CD4-positive, alpha-beta memory T cell (primary cell): ENCODE measurements at places on chromosomes 2 and 18. TPM values are rescaled to one million over a fixed set of nuclear protein-coding genes. Genes with fewer than 3 reads are reported as not detected.

DNA sequence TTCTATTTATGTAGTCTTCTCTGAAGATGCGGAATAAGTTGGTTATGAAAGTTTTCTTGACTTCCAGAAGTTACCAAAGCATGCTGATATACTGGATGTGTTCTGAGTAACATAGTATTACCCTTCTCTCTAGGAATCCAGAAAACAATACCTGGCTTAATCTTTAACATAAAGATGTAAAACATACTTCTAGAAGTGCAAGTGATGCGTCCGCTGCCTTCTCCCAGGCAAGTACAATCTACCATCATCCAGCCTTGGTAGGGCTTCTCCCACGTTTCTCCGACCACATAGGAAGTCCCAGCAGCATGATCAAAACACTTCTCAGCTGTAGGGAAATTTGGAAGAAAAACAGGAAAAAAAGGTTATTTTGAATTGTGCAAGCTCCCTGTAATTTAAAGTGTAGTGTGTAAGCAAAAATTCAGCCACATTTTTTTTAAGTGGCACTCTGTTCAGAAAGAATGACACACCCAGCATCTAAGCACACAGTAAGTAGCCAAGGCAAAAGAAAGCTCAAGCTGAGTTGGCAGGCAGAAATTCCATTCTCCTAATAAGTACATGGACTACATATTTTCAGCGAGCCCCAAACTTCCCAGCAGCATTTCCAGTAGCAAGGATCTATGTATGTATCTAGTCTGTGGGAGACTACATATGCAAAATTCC, 5.2 kb downstream of the FN1 start:
- DNase-seq: no peak

DNA sequence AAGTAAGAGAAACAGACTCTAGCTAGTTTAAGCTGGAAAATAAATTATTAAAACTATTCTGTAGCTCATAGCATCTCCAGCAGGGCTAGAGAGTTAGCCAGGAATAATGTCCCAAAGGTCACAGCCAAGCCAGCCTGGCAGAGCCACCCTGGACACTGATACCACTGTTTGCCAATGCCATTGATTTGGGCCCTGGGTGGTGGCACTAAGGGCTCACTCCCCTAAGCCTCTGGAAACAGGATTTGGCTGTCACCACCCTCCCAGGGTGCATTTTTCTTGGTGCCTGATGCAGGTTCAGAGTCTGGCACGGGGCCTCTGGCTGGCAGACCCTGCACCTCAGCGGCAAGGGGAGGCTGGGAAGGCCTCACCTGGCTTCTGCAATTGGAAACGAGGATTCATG, 7.1 kb downstream of the SH2D6 start:
- no peak for DNase-seq

DNA sequence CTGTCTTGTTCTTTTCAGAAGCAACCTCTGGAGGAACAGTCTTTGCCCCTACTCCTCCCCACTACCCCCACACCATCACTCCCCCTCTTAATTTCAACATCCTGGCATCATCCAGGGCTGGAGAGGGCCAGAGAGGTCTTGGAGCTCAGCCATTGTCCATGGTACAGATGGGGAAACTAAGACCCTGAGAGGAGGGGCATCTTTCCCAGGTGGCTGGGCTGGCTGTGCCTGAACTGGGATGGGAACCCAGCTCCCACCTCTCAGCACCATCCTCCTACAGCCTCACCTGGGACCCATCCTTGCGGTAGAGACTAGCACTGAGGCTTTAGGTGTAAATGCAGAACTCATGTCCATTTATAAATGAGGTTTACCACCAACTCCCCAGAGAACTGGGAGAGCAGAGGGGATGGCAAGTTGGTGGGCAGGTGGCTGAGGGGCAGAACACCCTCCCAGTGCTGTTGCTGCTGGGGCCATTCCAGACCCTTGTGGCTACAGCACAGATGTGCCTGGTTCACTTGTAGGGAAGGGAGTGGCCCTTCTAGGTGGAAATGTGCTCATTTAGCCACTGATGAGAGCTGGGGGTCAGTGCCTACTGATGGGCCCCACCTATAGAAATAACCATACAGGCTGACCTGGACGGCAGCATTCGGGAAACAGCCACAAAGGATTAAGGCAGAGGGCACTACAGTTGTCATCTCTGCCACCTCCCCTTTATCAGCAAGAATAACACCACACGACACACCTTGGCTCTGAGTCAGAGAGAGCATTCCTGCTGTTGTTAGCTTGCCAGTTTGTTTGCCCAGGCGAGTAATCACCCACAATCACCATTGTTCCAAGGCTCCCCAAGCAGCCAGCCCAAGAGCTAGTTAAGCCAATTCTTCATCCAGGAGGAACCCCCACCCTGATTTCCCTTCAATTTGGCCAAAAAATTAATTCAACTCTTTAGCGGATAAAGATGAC, 2.1 kb downstream of the MLPH start:
- DNase-seq: no peak

GRCh38 chr18:69383186-69383585, 17.5 kb upstream of the DOK6 start:
- no peak for DNase-seq

DNA sequence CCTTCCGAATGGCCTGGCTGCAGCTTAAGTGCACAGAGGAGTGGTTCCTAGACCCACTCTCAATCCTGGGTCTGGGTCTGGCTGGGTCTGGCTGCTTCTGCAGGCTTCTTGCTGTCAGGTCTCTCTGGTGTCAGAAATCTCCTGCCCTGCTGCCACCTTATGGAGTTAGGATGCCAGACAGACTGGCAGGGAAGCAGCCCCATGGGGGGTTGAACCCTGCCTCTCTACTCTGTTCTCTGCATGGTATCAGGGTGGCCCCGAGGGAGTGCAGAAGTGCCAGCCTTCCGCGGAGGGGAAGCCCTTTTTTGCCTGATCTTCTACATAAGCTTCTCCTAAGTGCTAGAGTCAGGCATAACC, 89.4 kb downstream of the ZCCHC2 start:
- DNase-seq: no peak

DNA sequence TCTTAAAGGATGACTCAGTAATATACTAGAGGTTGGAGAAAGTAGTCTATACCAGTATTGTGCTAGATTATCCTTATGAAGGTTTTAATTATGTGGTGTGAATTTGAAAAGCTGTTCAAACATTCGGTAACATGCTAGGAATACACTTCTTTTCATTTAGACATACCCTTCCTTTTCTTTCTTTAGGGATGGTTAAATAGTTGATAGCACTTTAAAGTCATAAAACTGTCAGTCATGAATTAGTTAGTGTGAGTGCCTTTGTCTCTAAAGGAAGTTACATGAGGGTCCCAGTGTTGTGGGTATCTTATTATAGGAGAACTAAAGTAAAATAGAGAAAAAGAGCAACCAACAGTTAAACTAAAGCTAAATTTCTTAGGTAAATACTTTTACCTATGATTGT, 149.3 kb downstream of the CSRNP3 start:
- no peak for DNase-seq

DNA sequence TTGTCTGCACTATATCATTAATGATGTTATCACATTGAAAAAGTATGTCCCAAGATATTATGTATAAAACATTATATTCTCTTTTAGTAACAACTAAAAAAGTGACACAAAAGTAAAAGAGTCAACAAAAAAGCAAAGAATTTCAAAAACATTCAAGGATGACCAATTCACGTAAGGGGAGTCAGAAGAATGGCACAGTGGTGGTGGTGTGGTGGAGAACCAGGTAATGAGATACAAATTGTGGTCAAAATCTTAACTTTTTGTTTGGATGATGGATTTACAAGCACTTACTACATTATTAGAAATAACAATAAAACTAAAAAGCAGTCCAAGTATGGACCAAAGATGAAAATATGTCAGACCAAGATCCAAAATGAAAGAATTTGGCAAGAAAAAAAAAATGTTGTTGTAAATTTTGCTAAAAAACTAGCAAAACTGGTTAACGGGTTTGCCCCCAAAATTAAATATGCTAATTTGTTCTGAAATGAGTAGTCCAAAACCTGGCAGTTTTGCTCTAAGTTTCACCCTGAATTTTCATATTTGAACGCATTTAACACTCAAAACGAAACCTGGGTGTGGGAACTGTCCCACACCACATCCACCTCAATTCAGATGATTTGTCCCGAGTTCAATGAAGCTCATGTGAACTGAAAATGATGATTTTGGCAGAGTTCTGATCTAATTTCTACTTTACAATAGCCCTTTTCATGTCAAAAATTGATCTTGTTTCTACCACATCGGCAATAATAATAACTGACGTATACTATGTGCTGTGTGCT, 135.8 kb downstream of the IKZF2 start:
- DNase-seq: peak; percentile 10

DNA sequence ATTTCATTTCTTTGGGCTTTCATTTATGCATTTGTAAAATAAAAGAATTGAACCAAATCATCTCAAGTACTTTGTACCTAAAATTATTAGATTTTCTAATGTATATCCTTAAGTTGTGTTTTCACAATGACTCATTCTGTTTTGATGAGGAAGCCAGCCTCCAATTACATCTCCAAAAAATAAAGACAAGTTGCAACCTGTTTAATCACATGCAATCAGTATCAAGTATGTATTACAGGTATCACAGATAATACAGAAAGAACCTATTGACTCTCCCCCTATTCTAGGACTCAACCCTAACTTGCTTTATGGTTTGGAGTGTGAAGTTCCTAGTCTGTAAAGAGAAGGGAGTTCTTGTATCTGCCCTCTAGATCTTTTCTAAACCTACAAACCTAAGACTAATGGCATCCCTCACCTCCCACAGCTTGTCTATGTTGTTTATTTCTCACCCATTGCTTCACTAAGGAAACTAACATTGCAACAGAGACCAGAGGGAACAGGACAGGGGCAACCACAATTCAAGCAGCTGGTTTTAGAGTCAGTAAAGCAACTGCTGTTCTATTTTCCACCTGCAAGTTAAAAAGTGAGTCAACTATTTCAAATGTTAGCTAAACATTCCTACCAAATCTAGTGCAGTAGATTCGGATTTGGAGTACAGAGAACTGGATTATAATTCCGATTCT, 141.1 kb upstream of the ETAA1 start:
- no peak for DNase-seq

The CD8B2 gene
- total RNA-seq: not detected

The CNRIP1 gene
- not detected for total RNA-seq

The TTC39C gene
- 168 TPM for total RNA-seq
